ENCODE measurements at places on chromosomes 5 and 9. TPM values are rescaled to one million over a fixed set of nuclear protein-coding genes. Genes with fewer than 3 reads are reported as not detected.

- DNase-seq: no peak
These were observed 48.7 kb downstream of the DNAJC21 start for GRCh38 chr5:34977934-34978613.

DNA sequence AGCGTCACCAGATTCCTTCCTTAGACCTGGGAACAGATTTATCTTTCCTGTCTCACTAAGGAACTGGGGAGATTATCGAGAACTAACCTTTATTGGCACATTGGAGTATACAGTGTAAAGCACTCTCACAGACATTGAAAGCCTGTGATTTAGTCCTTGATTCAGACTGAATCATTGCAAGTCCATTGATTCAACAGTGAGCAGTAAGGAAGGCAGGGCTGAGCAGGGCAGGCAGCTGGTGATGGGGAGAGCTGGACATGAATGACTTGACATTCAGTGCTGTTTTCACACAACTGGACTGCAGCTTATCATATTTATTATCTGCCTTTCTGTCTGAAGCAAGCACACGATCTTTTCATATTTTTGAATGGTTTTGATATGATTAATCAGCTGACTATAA is 16.2 kb downstream of the ISOC1 start:
- no peak for DNase-seq

KCNV2 gene
- not detected for total RNA-seq

GRCh38 chr9:3828495-3828894 is 302.7 kb upstream of the RFX3 start:
- no peak for DNase-seq

NKD2 gene
- 14.2 TPM for total RNA-seq

- no peak for DNase-seq
These were observed 153.4 kb upstream of the ADAMTS19 start for GRCh38 chr5:129306725-129307124.

- peak; percentile 50 for DNase-seq
These were observed 831.8 kb downstream of the TAF11L14 start for GRCh38 chr5:18465833-18466681.

- DNase-seq: no peak
These were observed 140.6 kb downstream of the COMMD10 start for GRCh38 chr5:116225281-116225922.

DNA sequence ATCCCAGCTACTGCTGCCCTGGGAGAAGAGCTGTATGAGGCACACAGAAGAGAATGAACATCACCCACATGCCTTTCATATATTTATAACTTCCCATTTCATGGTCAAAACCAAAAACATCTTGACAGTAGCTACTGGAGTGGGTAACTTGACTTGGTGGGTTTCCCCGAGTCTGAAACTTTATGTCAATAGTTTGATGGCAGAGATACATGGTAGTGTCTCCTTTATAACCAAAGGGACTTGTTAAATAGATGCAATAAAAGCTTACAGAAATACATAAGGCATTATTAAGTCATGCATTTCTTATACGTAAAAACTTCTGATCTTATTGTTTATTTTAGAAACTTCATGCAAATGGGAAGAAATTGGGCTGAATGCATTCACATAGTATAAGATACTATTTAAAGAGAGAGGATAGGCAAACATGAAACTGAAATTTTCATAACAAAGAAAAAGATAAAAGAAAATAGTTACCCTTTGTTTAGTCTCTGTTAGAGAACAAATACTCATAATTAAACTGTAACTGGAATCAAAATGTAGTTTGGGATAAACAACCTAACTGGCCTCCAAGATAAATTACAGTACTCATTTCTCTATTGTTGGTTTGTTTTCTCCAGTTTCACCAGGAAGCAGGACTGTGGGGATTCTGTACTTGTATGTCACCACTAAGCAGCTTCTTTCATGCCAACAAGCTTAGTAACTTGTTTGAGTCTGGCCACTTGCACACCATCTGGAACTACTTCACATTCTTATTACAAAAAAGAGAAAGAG is 459.3 kb upstream of the MEF2C start:
- DNase-seq: no peak

DNA sequence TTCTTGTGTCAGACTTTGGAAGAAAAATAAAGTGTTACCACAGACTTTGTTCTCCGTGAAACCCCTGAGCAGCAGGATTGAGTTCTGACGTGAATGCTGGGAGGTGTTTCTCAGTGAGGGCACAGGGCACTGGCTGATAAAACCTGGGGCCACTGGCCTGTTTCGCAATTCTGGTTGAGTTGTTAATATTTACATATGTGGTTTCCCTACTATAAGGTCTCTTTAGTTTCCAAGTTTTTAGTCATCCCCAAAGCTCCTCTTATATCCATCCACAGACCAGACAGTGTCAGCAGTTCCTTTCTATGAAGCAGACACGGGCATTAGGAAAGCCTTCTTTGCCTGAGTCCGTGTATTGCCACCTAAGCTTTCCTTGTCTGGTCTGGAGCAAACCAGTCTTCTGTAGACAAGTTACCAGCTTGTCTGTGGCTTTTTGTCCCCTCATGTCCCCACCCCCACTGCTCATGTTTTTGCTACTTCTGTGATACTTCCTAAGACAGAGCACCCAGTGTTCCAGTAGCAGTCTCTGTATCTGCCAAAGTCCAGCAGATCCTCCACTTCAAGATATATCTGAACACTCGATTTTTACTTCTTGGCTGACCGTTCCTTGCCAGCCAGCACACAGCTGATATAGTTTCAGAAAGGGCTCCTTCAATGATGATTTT is 42.0 kb downstream of the ACO1 start:
- DNase-seq: no peak

DNA sequence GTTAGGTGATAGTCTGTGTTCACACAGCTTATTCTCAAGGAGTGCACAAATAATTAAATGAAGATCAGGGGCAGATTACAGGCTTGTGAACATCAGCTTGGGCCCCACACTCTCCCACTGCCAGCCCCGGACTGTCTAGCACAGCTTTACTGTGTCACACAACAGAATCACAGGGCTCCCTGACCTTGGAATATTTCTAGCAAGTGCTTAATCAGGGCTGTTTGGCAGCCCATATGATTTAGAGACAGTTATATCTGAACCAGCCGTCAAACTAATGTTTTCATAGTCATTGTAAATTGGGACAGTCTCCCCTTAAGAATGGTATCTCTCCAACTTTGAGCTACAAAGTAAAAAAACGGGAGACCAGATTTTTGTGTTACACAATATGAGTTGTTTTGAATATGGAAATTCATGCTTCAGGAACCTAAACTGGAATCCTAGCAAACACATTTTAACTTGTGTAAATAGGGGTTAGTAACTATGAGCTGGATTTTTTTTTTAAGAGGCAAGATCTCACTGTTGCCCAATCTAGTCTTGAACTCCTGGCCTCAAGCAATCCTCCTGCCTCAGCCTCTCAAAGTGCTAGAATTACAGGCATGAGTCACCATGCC is 517.6 kb downstream of the BNC2 start:
- DNase-seq: no peak

RELL2 gene
- 4.4 TPM for total RNA-seq

ZFP2 gene
- total RNA-seq: 3.0 TPM

IFNA2 gene
- total RNA-seq: not detected

DELE1 gene
- 109 TPM for total RNA-seq

PCDHA11 gene
- total RNA-seq: 0.57 TPM

DNA sequence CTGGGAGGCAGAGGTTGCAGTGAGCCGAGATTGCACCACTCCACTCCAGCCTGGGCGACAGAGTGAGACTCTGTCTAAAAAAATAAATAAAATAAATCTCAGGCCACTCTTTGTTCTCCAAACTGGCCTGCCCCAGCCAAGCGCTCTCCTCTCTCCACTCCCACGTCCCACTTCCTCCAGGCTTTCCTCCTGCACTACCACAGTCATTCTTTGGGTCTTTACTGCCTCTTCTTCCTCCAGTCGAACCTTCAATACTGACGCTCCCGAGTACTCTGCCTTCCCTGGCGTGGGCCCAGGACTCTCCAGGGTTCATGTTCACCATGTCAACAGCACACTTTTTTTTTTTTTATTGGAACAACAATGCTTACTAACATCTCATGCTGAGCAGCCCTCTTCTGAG is 23.9 kb downstream of the RNF130 start:
- DNase-seq: no peak
